Naive thymus-derived CD8-positive, alpha-beta T cell (primary cell): ENCODE measurements at places on chromosomes 7 and 10.

GRCh38 chr7:143248761-143249354 lies 14.4 kb upstream of the GSTK1 start:
- no peak for DNase-seq

DNA sequence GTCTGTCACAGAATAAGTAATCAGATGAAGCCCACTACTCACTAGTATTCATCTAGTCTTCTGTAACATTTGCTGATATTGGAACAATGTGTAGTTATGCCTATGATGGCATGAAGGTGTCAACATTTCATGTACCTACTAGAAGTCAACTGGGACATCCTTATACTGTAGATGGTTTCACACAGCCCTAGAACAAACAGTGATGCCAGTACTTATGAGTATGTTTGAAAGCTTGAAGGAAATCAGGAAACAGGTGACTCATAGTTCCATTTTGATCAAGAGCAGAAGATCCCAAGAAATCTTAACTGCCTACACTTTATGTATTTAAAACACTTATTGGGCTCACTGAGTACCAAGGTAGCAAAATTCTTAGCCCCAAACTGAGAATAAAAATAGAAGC lies 1519.6 kb downstream of the REEP3 start:
- no peak for DNase-seq

DNA sequence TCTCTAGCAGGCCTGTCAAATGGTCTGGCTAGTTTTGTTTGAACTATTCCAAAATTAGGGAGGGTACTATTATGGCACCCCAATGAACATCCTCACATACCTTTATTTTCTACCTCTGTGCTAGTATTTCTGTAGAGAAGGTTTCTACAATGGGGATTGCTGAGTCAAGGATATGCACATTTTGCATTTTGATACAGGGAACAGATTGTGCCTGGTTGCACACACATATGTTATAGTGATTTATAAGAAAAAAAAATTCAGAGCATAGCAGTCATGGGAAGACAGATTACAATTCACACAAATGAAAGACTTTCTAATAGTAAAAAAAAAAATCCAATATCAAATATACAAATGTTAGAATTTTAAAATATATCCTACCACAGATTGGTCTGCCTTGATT lies 14.1 kb upstream of the NRBF2 start:
- no peak for DNase-seq

- no peak for DNase-seq
These were observed 181.2 kb upstream of the KCND2 start for GRCh38 chr7:120091807-120092206.

DNA sequence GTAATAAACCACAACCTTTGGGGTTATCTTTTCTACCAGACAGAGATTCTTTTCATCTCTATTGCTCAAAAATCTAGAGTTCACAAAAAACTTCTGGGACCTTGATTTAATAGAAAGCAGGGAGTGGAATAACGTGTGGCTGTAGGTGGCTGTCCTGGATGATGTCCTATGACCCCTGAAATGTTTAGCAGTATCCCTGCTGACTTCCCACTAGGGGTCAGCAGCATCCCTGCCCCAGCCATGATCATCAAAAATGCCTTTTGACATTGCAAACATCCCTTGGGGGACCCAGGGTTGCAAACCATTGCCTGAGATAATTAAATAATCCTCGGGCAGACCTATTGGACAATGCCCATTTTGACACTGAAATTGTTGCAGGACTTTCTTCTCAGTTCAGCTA lies 177.1 kb downstream of the USP6NL start:
- no peak for DNase-seq

DNA sequence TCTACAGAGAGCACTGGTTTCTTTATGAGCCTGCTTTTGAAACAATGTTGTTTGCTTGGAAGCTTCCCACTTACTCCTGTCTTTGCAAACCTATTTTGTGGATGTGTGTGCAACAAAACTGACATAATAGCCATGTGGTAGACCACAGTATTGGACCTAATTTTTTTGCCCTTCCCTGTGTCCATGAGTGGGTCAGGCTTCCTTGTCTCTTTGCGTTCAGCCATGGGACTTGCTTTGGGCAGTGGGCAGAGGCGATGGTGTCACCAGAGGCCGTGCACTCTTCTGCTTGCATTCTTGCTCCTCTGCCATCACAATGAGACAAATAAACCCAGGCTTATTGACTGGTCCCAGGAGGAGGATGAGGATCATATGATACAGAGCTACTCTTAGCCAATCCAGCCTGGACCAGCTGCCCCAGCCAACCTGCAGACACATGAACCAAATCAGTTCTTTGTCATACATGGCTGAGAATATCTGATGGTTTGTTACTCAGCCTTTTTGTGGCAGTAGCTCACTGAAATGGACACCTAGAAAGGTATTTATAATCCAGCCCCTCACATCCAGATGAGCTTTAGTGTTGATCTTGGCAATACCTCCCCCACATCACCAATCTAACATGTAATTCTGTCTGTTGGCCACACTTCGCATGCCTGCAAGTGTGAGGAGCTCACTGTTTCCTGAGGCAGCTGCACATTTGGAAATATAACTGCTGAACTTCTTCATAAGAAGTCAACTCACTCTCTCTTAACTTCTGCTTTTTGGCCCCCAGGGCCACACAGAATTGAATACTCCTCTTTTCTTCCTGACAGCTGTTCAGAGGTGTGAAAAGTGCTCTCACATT lies 427.8 kb upstream of the ZMIZ1 start:
- no peak for DNase-seq

- DNase-seq: no peak
These were observed 189.9 kb upstream of the PDE1C start for GRCh38 chr7:32259931-32260596.

- DNase-seq: no peak
These were observed 749.0 kb downstream of the SUGCT start for GRCh38 chr7:40883826-40884225.

DNA sequence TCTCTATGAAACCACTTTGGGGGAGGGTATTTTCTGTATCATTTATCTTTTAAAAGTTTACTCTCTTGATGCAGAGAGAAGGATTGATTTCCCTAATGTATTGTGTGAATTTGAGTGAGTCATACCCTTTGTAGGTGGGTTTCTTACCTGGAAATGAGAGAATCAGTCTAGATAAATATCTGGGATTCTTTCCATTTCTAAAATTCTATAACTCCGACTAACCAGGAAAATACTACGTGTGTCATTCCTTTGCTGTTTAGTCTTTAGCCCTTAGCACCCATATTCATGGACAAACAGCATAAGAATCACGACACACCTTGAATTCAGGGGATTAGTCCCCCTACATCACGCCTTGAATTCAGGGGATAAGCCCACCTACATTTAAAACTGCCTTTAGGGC lies 139.1 kb downstream of the GATA3 start:
- no peak for DNase-seq

DNA sequence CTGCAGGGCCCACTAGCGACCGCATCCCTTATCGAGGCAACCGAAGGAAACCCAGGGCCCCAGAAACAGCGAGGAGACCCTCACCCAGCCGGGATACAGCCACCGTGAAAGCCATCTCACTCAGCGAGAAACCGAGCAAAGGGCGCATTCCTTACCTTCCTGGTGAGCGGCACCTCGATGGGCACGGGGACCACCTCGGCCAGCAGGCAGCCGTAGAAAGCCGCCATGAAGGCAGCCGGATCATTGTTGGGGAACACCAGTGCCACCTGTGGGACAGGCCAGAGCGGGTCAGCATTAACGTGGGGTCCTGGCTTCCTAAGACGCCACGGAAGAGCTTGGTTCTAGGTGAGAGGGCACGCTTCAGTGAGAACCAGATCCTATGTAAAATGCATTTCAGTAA lies 263.7 kb downstream of the ZMYND11 start:
- no peak for DNase-seq

DNA sequence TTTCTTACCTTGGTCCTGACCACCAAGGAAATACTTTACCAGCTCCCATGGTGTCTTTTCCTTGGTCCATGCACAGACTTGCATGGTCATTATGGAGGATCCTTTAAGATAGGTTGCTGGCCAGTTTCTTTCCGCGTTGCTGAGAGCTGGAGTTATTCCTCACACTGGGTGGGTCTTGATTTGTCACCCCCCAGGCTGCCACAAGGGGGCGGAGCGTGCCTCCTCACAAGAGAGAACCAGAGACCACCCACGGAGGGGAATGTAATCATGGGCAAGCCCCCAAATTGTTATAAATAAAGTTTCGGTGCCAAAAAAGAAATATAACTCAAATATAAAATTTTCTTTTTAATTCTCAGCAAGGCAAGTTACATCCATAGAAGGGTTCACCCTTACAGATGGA lies 10.5 kb upstream of the TRIM24 start:
- peak; percentile 12 for DNase-seq

DNA sequence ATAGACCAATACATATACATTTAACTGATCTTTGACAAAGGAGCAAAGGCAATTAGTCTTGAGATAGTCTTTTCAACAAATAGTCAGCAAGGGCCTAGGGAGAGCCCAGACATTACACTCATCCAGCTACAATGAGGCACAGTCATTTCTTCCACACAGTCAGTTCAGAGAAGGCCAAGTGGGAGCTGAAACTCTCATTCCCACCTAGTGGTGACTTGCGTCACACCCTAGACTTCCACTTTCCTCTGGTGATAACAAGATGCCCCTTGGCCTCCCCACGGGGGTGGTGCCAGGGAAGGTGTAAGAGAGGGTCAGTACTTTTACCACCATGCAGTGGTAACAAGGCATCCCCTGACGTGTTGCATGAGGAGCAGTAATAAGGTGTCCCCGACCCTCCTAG lies 8.0 kb downstream of the FRMPD2 start:
- DNase-seq: no peak

- DNase-seq: no peak
These were observed 79.4 kb upstream of the LRRN3 start for GRCh38 chr7:111011520-111011919.

DNA sequence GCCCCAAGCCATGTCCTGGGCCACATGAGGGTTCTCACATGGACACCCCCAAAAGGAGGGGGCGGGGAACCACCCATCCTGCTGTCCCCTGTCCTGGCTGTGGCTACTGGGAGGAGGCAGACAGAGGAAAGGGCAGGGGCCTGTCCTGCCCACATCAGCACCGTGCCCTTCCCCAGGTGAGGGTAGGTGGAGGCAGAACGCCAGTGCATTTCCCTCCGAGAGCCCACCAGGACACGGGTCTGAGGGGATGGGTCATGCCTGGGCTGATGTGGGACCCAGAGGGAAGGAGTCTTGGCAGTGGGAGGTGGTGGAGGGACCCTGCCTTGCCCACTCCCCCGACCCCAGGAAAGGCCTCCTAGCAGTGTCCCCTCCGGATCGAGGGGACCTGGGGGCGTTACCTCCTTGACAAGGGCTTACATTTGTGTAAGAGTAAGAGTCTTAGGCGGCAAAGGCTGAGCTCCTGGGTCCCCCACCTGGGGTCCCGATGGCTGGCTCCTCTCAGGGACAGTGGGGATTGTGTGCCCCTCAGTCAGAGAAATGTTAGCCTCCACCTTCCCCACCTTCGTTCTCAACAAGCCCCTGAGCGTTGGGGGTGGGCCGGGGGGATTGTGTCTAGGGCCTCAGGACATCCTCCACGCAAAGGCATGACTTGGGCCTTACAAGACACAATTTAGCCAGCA lies 6.1 kb downstream of the CRYGN start:
- DNase-seq: no peak

DNA sequence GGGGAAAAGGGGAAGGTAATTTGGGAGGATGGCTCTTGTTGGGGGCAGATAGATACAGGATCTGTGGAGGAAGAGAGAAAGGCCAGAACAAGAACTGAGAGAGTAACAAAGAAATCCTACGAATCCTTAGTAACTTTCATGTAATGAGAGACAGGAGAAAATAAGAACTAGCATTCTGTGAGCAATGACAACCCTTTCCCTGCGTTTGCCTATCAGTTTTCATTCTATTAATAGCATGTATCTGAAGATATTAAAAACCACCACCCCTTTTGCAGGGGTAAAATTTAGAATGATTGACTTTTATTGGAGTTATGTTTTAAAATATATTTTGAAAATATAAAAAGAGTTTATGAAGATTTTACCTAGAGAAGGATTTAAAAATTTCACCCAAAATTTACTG lies 132.8 kb downstream of the ZEB1 start:
- DNase-seq: no peak

- no peak for DNase-seq
These were observed 25.1 kb upstream of the HERPUD2 start for GRCh38 chr7:35720032-35720431.

DNA sequence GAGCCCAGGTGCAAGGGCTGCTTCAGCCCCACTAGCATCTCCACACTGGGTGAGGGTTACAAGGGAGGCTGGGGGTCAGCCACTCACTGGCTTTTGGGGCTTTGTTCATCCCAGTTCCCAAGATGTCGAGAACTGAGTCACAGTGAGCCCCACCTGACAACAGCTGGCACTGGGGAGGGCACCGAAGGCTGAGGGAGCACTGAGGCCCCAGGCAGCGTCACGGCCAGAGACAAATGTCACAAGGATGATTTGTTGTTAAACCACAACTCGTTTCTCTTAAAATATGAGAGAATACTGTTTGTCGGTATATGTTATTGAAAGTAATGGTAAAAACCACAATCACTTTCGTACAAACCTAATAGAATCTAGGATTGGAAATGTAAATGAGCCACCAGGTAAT lies 219.9 kb downstream of the CELF2 start:
- peak; percentile 28 for DNase-seq

DNA sequence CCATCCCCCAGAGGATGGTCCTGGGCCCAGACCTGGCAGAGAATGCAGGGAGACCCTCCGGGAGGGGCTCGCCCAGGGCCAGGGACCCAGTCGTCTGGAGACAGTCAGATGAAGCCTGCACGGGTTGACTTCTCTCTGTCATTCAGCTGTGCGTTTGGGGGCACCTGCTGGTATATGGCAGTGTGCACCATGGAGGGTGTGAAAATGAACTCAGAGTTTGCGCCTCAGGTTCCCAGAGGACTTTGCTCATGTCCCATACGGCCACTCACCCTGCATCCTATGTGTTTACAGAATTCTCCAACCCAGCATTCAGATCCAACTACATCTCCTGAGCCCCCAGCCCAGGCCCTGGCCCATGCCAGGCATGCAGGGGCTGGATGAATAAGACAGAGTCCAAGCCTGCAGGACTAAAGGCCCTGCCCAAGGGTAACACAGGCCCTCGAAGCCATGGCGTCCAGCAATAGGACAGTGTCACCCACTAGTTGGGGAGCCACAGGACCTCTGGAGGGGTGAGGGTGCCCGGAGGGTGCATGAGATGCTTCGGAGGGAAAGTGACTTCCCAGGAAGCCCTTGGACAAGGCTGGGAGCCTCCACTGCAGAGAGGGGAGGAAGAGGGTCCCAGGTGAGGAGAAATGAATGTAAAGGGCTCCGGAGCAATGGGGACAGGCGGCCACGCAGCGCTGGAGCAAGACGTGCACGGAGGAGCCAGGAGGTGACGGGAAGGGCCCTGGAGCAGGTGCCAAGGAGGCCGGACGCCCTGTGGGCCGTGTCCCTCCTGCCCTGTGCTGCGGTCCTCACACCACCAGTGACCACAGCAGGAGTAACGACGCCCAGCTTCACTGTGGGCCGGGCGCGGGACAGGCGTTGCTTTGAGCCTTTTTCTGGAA lies 36.3 kb downstream of the CALML3 start:
- no peak for DNase-seq

- no peak for DNase-seq
These were observed 85.8 kb downstream of the NAMPT start for GRCh38 chr7:106199024-106199423.
